Eye (tissue), 1 donor: ENCODE measurements at places on chromosomes 4 and X.
A peak's percentile ranks its signal among the peaks of the same experiment; 100 is the strongest.

- DNase-seq = no peak
These were observed 16.0 kb downstream of the ANXA3 start for GRCh38 chr4:78567500-78568060.

GRCh38 chrX:104195489-104196084 is 29.3 kb downstream of the FAM199X start:
- DNase-seq = peak; percentile 57

DNA sequence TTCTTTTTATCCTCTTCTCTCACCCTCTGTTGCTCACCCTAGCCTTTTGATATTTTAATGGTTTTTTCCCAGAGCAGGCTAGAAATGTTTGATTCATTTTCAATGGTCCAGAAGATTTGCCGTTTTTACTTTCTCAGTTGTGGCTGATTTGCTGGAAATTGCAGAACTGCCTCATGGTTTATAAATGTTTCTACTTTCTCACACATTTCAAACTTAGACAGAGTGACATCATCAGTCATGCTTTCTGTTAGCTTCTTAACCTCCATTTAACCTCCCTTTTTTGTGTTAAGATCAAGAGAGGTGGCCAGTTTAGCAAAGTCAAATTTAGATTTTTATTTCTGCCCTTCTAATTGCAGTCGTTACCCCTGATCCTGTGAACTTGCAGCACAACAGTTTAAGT is 8.7 kb downstream of the RXFP1 start:
- DNase-seq = no peak

- DNase-seq = peak; percentile 82
These were observed 701 bp upstream of the BCOR start for GRCh38 chrX:40098264-40099054.

GRCh38 chr4:15963576-15963975 is 601 bp upstream of the FGFBP2 start:
- no peak for DNase-seq

DNA sequence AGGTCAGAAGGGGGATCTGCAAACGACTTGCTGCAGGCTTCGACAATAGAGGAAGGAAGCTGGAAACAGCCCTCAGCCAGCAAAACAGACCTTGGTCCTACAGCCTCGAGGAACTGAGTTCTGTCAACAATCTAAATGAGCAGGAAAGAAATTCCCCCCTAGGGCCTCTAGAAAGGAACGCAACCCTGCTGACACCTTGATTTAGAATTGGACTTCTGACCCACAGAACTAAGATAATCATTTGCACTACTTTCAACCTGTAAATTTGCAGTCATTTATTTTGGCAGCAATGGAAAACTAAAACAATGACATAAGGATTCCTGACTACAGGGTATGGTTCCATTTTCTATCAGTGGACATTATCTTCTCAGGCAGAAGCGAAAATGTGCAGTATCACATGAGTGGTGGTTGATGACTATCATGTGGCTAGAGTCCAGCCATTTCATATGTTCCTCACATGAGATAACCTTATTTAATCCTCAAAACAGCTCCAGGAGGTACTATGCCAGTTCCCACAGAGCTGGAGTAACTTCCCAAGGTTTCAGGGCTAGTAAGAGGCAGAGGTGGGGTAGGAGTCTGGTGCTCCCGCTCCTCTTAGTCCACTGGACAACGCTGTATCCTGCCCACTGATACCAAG is 61.6 kb downstream of the SAT1 start:
- no peak for DNase-seq

- DNase-seq = peak; percentile 76
These were observed 367.2 kb downstream of the BMPR1B start for GRCh38 chr4:95124906-95125504.

- DNase-seq = no peak
These were observed 252.6 kb downstream of the TMEM47 start for GRCh38 chrX:34404386-34405070.

- no peak for DNase-seq
These were observed 47.4 kb upstream of the AGA start for GRCh38 chr4:177489471-177490246.

DNA sequence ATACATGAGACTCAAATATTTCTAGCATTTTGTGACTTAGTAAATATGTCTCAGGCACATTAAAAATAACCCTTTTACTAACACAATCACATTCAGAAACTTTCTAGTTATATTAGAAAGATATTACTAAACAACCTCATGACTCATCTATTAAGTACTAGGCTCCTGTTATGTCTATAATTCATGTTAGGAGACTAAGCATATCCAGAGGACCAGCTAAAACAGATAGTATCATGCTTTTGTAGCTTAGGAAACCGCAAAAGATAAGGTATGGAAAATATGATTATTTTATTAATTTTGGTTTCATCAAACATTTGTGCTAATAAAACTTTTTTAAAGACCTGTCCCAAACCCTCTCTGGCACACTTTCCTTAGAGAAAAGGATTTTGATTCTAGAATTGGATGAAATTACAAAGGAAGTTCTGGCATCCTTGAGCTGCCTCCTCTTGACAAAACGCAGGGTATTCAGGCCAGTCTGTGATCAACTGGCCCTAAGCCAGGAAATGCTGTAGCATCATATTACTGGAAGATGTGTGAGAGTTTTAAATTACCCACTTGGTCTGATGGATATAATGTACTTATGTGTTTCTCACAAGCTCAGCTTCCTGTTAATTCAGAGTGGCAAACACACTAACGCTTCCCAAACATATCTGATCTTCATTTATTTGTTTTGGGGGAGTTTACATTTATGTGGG is 60.4 kb downstream of the NRK start:
- peak; percentile 24 for DNase-seq

DNA sequence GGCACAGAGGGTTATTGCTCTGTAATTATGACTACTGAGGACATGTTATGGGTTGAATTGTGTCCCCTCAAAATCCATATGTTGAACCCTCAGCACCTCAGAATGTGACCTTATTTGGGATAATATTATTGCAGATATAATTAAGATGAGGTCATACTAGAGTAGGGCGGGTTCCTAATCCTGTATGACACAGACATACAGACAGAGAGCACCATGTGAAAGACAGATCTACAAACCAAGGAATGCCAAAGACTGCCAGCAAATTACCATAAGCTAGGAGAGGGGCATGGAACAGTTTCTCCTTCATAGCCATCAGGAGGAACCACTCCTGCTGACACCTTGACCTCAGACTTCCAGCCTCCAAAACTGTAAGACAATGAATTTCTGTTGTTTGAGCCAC is 115.2 kb upstream of the OTUD4 start:
- DNase-seq = no peak

DNA sequence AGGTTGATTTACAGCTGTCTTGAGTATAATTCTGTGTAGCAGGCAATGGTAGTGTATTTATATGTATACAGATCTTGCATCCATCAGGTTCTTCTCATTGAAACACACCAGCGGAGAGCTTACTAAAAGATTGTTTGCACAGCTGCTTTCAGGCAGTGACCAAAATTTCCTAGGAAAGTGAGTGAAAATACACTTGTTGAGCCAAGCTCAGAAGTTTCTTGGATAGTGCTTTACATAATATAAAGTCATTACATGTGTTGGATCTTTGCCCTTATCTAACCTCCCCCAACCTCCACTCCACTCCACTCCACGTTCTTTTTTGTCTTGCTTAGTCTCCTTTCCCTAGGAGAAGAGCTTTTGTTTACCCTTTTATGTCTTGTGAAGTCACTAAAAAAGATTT is 34.1 kb downstream of the CNKSR2 start:
- peak; percentile 22 for DNase-seq

GRCh38 chr4:132683957-132684356 is 465.1 kb upstream of the PCDH10 start:
- DNase-seq = no peak

DNA sequence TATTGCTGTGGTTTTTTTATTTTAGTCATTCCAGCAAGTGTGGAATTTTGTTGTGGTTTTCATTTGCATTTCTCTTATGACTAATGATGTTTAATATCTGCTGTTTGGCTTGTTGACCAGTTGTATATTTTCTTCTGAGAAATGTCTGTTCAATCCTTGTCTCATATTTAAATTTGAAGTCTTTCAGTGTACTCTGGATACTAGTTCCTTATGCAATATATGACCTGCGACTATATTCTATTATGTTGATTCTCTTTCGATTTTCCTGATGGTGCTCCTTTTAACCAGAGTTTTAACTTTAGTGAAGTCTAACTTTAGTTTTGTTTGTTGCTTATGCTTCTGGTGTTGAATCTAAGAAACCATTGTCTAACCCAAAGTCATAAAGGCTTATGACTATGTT is 1528.0 kb downstream of the TECRL start:
- DNase-seq = no peak

DNA sequence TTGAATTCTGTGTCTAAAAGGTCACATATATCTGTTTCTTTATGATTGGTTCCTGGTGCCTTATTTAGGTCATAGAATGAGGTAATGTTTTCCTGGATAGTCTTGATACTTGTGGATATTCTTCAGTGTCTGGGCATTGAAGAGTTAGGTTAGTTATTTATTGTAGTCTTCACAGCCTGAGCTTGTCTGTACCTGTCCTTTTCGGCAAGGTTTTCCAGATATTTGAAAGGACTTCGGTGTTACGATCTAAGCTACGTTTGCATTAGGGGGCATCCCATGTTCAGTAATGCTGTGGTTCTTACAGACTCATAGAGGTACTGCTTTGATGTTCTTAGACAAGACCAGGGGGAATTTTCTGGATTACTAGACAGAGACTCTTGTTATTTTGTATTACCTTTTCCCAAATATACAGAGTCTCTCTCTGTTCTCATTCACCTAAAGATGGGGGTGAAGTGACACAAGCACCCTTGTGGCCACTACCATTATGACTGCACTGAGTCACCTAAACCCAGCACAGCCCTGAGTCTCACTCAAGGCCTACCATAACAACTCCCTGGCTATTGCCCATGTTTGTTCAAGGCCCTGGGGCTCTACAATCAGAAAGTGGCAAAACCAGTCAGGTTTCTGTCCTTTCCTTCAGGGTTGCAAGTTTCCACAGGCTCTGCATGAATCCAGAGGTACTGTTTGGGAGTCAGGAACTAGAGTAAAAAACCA is 30.1 kb upstream of the CYSLTR1 start:
- DNase-seq = no peak

GRCh38 chr4:99518601-99519295 is 7.9 kb downstream of the C4orf17 start:
- no peak for DNase-seq

DNA sequence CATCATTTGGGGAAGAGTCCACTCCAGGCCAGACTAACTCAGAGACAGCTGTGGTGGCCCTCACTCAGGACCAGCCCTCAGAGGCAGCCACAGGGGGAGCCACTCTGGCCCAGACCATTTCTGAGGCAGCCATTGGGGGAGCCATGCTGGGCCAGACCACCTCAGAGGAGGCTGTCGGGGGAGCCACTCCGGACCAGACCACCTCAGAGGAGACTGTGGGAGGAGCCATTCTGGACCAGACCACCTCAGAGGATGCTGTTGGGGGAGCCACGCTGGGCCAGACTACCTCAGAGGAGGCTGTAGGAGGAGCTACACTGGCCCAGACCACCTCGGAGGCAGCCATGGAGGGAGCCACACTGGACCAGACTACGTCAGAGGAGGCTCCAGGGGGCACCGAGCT is 3.3 kb upstream of the ERAS start:
- DNase-seq = no peak

DNA sequence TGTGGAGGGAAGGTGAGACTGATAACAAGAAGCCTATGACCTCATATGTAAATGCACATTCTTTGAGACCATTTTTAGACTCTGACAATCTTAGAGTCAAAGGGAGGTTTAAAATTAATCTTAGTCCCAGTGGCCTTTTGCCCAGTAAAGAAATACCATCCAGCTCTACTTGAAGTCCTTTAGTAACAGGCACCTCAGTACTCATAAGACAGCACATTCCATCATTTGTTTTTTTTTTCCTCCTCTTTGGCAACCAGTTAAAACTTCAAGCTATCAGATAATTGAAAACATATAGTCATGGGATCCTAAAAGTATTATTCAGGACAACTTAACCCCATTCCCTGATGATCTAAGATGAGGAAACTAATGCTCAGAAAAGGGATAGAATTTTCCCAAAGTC is 4.6 kb downstream of the EDA2R start:
- DNase-seq = no peak

DNA sequence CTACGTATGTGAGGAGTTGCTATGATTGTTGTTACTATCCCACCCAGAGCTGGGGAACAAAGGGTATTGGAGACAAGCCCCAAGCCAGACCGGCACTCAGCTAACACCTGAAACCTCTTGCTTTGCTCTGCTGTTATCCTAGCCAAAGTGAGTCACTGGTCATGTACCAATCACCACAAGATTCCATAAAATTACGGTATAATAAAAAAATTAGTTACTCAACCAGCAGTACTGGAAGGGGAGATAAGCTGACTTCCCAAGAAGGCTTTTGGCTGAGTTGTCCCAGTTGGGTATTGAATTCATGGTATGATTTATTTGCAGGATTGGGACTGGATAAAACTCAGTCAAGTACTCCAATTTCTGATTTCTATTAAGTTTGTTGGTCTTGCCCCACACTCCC is 5.3 kb downstream of the EDA2R start:
- DNase-seq = no peak

DNA sequence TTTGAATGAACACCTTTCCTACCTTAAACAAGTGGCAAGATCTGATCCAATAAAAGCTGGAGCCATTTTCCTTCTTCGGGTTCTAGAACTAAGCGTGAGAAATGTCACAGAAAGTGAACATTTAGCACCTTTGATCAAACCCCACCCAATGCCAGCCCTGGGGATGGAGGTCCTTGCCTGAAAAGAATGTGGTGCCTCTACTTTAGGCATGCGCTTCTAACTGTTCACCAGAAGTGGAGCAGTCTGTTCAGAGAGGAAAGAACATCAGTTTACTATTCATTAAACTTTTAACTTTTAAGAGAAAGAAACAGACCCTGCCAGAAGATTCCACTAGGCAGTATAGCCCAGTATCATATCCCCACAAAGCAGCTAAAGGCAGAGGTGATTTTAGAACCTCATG is 75.9 kb downstream of the INTS12 start:
- no peak for DNase-seq

DNA sequence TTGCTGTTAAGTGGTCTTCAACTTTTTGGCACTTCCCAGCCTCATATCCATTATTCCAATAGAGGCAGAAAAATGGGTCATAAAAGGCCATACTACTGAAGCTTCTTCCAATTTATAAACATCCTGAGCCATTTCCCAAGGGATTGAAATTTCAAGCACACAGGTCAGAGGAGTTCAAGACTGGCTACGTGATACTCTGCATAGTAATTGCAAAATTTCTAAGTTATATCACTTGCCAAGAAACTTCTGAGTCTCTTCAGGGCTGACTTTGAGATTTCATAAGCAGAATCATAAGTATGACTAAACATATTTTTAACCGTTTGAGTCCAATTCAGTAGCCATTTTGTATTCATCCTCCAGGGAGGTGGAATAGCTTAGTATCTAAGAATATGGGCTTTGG is 75.6 kb upstream of the RXFP1 start:
- DNase-seq = no peak

- DNase-seq = no peak
These were observed 40.8 kb downstream of the RAPGEF2 start for GRCh38 chr4:159143687-159144086.

- no peak for DNase-seq
These were observed 68.4 kb upstream of the IQCM start for GRCh38 chr4:149884046-149884445.

GRCh38 chr4:76748649-76749048 is 149.3 kb downstream of the SOWAHB start:
- DNase-seq = peak; percentile 80

GRCh38 chr4:143358923-143359643 is 22.4 kb downstream of the GAB1 start:
- DNase-seq = no peak

- no peak for DNase-seq
These were observed 394.7 kb upstream of the ATOH1 start for GRCh38 chr4:93433840-93434239.

GRCh38 chr4:98932539-98932938 is 3.6 kb upstream of the EIF4E start:
- no peak for DNase-seq

- no peak for DNase-seq
These were observed 279.2 kb upstream of the NOCT start for GRCh38 chr4:138736362-138736761.
